HS-5 (cell line): ENCODE measurements at places on chromosomes 3 and 15.

DNA sequence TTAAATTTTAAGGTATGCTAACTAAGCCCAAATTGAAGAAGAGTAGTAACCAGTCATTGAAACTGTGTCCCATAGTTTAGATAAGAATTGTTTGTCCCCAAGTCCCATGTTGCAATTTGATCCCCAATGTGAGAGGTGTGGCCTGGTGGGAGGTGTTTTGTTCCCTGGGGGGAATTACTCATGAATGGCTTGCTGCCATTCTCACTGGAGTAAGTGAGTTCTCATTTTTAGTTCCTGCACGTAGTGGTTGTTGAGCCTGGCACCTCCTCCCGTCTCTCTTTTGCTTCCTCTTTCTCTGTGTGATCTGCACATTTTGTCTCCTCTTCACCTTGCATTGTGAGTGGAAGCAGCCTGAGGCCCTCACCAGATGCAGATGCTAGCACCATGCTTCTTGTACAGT lies 1271.0 kb downstream of the NSUN3 start:
- DNase-seq = no peak

DNA sequence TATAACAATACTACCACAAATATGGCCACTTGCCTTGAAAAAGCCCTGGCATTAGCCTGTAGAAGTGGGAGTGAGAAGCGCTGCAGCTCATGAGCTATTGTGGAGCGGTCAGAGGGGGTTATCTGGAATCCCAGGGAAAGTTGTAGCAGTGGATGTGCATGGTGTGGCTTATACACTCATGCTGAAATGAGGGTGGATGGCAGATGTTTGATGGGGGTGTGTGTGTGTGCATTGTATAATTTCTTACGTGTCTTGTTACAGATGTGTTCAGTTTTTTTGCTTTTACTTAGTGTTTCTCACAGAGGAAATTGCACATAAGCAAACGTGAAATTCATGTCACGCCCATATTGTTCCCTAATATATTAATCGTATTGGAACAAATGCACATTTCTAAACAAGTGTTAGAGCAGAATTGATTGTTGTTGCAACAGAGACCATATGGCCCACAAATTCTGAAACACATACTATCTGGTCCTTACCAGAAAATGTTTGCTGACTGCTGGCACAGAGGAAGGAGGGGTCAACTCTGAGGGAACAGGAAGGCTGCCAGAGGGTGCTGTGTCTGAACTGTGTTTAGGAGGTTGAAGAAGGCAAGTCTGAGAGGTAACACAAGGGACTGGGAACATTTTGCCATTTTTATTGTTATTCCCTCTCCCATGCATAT lies 200.0 kb upstream of the CFAP20DC start:
- no peak for DNase-seq

- DNase-seq = no peak
Observed at GRCh38 chr15:65940618-65940909, 71.3 kb downstream of the RAB11A start.

DNA sequence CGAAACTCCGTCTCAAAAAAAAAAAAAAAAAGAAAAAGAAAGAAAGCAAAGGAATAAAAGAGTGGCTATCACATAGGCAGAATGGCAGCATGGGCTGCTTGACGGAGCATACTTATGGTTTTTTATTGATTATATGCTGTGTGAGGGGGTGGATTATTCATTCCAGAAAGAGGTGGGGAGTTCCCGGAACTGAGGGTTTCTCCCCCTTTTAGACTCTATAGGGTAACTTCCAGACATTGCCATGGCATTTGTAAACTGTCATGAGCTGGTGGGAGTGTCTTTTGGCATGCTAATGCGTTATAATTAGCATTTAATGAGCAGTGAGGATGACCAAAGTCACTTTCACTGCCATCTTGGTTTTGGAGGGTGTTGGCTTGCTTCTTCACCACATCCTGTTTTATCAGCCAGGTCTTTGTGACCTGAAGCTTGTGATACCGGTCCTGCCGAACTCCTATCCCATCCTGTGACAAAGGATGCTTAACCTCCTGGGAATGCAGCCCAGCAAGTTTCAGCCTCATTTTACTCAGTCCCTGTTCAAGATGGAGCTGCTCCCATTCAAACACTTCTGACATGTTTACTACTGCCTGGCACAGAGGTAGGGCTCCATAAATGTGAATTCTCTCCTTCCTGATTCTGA lies 15.8 kb upstream of the ABHD17C start:
- DNase-seq = no peak

DNA sequence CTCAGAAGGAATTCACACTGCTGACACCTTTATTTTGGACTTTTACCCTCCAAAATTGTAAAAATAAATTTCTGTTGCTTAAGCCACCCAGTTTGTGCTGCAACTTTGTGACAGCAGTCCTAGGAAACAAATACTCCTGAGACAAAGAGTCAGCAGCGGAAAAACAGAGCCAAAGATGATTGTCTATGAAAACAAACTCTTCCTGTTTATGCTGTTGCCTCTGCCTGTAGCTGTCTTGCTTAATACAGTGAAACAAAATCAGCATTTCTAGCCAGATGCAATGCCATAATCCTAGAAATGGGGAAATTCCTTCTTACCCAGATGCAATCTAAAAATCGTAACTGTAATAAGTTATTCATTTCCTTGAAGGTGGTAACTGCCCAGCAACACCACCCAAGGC lies 387.5 kb upstream of the ATP11B start:
- DNase-seq = no peak

DNA sequence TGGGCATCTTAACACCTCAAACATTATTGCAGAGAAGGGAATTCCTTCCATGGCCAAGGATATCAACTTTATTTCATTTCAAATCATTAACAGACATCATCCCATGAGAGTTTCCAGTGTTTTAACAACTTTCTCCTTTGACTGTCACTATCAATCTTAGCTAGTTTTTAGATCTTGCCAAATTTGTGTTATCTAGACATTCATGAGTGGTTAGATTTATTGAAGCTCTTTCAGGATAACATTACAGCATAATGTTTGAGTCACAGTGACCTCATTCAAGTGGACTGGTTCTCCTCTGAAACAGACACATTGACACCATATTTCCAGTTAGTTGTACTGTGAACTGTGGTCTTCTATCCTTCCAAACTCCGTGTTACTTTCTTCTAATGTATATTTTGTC lies 8.6 kb upstream of the TNFAIP8L3 start:
- DNase-seq = no peak

GRCh38 chr3:141020143-141020830 lies 30.9 kb upstream of the SPSB4 start:
- no peak for DNase-seq

DNA sequence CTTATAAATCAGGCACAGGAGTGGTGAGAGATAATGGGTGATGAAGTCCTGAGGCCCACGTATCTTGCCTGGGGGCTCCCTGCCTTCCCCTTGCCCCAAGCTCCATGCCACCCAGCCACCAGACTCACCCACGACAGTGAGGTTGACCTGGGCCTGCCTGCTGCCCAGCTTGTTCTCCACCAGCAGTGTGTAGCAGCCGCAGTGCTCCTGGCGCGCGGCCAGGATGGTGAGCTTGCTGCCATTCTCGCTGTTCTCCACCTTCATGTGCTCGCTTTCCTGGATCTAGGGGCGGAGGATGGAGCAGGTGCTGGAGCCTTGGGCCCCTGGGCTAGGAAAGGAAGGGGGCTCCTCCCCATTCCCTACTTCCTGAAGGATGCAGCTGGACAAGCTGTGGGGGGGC lies 79.1 kb upstream of the HACD2 start:
- DNase-seq = no peak

DNA sequence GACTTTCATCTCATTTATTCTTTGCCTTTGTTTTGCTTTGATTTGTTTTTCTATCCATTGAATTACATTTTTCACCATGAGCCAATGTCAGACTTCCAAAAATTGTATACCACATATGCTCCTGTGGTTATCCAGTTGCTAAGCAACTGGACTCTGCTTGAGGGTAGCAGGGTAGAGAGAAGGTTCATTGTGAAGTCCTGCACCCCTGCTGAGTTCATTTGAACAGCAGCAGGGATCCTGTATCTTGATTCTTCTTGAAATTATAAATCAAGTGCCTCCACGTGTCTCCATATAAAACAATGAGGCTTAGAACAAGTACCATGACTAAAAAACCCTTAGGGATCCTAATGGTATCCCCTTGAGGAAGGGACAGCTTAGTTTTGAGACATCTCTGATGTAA lies 449.3 kb downstream of the ROBO2 start:
- no peak for DNase-seq

GRCh38 chr15:77037388-77038209 lies 33.3 kb downstream of the TSPAN3 start:
- no peak for DNase-seq
